ENCODE measurements at places on chromosomes 12 and 14.
A peak's percentile ranks its signal among the peaks of the same experiment; 100 is the strongest.

DNA sequence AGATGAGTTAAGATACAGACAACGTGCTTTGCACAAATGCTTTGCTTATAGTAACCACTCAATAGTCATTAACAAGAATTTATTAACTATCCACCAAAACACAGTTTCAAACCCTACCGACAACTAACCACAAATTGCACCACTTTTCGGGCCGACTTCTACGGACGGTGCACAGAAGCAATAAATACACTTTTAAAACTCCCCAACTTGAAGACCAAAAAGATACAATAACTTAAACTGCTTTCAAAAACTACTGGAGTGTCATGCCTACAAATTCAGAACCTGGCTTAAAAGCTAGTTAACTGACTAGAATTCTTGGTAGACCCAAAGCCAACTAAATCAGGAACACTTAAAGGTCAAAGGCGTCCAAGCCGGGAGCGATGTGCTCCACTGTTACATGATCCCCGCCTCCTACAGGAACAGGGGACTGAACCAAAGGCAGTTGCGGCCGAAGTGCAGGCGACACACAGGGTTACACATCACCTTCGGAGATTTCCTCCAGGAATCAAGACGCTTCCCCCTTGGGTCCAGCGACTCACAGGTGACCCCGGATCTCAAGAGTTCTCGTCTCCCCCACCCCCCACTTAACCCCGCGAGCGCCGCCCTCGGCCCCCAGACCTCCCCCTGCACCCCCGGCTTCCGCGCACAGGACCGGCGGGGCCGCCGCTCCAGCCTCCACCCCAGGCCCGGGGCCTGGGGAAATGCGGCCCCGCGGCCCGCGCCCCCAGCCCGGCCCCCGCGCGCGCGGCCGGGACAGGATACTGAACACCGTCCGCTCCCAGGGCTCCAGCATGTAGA is 507 bp downstream of the SPTSSA start:
- DNase-seq, result peak; percentile 41

- DNase-seq, result no peak
Observed at GRCh38 chr14:99659333-99659741, 14.4 kb downstream of the HHIPL1 start.

- no peak for DNase-seq
Observed at GRCh38 chr14:28220391-28220790, 546.2 kb upstream of the FOXG1 start.

GRCh38 chr12:53065470-53065869 is 13.7 kb downstream of the SPRYD3 start:
- peak; percentile 28 for DNase-seq

DNA sequence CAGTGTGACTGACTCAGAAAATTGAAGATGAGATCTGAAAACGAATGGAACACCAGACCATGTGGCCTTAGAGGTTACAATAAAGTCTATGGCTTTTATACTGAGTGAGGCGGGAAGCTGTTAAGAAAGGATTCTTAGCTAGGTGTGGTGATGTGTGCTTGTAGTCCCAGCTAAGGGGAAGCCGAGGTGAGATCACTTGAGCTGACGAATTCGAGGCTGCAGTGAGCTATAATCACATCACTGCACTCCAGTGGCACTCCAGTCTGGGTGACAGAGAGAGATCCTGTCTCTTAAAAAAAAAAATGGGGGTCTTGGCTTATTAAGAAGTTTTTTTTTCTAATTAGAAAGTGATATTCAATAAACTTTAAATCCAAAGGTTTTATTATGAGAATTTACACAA is 678.6 kb downstream of the TMTC2 start:
- DNase-seq, result no peak

DNA sequence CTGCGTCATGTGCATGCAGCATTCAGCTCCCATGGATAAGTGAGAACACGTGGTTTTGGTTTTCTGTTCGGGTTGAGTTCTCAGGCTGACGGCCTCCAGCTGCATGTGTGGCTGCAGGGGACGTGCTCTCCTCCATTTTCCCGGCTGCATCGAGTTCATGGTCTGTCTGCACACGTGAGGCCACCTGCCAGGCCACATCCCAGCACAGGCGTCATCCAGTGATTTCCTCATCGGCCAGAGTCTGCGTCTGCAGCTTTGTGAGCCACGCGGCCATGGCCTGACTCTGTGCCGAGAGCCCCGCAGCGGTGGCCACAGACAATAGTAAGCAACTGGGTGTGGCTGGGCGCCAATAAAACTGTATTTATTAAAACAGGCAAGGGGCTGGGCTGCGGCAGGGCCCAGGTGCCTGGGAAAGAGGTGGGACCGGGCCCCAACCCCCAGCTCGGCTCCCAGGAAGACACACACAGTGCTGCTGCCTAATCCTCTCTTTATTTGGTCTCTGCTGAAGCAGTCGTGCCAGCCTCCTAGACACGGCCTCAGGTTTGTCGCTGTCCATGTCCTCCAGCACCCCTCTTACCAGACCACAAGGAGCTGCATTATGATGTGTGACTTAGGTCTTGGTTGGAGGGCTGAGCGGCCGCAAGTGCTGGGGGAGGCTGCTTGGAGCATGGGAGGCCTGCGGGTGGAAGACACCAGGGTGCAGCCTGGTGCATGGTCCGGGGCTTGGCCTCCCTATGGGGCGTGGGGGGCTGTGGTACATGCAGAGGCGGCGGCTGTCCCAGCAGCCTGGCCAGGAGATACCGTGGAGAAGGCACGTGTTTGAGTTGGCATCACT is 52.0 kb downstream of the NOC4L start:
- no peak for DNase-seq

GRCh38 chr14:54332490-54332889 is 64.3 kb upstream of the CDKN3 start:
- no peak for DNase-seq

GRCh38 chr12:111816065-111816615 is 25.9 kb upstream of the MAPKAPK5 start:
- no peak for DNase-seq

GRCh38 chr12:88243982-88244381 is 101.9 kb downstream of the TMTC3 start:
- no peak for DNase-seq

DNA sequence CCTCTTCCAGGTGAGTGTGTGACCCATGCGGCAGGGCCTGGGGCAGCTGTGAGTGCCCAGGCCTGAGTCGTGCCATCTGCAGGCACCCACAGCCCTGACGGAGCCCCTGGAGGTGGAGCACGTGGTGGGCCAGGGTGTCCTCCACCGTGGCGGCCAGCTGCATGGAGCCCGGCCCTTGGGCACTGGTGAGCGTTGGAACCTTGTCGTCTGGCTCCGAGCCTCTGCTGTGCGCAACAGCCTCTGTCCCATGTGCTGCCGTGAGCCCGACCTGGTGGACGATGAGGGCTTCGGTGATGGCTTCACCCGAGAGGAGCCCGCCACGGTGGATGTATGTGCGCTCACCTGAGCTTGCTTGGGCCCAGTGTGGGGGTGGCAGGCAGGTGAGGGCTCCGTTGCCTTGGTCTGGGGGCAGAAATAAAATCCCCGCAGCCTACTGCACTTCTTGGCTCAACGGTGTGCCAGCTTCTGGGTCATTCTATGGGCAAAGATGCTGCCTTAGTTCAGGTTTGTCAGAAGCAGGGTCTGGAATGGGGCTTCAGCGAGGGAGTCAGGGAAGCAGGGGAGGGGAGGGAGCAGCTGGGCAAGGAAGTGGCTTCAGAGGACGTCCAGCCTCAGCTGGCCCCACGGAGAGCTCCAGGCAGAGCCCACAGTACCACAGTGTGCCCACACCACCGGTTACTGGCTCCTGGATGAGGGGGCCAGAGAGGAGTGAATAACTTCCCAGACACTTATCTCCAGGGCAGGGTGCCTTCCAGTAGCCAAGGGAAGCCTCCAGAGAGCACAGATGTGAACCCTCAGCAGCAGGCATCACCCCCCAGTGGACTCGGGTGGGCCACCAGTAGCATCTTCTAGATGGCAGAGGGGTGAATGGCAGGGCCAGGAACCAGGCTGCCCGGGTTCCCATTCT is 1.2 kb upstream of the ARL6IP4 start:
- DNase-seq, result no peak

GRCh38 chr12:67415473-67415872 is 146.3 kb downstream of the CAND1 start:
- DNase-seq, result no peak

- no peak for DNase-seq
Observed at GRCh38 chr12:94099632-94100031, 48.7 kb upstream of the PLXNC1 start.

DNA sequence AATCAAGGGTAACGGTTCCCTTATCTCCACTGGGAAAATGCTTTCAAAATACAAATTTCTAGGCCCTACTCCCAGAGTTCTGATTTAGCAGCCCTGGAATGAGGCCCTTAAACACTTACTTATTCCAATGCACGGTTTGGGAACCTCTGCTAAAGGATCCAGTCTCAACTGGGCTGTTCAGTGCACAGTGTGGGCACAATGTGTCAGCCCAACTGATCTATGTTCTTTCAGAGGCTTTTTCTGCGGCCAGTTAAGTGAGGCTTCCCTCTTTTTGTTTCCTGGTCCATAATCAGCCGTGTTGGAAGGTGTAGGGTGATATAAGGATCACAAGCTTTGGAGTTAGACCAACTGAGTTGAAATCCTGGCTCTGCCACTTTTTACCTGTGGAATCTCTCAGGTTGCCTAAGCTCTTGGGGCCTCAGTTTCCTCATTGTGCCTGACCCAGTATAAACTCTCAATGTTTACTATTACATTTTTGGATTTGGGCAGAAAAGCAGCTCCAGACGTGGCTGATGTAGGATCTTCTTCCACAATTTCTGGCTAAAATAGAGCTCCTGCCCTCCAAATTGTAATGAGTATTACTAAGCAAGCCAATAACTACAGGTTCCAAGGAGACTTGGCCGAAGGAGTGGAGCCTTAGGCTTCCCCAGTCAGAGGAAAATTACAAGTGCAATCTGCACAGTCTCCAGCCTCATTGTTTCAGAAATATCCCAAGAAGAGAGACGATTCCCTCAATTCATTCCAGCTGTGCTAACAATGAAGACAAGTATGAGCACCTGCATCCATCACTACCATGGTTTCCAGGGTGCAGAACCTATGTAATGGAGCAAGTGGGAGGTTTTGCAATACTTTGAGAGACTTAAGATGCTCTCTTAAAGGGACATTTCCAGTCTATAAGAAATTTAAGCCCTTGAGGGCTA is 2.3 kb upstream of the ANGEL1 start:
- DNase-seq, result no peak

GRCh38 chr12:108312073-108312659 is 26.9 kb downstream of the CMKLR1 start:
- no peak for DNase-seq

DNA sequence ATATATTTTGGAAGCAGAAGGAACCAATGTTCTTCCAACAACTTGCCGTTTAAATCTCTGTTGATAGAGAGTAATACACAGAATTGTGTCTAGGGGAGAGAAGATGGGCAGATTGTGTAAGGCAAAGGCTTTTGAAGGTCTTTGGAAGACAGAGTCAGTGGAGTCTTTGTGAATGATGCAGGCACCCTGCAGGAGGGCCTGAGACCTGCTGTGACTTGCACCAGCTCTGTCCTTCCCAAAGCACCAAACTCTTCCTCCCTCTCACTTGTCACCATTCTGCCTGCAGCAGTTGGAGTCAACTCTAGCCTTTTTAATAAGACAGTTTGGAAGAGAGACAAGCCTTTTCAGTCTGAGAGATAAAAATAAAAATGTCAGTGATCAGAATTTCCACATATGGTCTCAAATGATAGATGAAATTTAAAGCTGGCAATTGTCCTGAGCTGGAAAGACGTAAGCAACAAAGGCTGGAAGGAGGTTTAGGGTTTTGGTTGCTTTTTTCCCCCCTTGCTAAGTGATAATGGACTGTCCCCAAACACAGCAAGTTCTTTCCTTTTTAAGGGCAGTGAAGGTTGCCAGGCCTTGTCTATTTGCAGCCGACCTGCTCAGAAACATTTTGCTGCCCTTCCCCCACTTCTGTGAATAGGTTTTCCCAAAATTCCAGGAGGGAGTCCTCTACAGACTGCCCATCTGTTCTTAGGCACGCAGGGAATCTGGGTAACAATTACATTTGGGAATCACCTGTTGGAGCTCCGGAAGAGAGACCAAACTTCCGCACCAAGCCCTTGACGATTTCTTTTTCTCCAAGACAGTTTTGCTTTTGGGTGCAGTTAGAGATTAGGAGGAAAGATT is 103.0 kb upstream of the NTF3 start:
- DNase-seq, result no peak

GRCh38 chr14:103087343-103087835 is 3.4 kb downstream of the LBHD2 start:
- no peak for DNase-seq

DNA sequence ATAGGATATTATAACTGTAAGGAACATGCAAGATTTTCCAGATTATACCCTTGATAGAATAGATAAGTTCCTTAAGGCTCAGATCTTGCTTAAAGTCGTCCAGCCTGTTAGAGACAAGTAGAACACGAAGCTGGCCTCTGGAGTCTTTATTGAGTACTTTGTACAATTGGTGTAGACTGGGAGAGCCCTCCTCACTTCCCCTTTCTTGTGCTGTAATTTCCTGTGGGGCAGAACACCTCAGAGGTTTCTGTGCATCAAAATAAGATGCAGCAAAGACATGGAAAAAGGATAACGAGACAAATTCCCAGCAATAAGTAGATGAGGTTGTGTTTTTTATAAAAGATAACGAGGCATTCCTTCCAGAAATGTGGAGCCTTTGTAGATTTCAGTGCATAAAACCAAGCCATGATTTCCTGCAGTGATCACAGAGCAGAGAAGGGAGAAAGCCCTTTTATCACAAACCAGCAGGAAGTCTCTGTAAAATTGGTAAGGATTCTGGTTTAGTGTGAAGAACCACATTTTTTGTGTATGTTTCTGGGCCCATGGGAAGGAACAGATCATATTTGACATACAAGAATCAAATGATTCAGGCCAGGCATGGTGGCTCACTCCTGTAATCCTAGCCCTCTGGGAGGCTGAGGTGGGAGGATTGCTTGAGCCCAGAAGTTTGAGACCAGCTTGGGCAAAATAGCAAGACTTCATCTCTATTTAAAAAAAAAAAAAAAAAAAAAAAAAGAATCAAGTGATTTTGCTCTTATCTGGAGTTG is 18.0 kb downstream of the GPRC5A start:
- DNase-seq, result no peak

DNA sequence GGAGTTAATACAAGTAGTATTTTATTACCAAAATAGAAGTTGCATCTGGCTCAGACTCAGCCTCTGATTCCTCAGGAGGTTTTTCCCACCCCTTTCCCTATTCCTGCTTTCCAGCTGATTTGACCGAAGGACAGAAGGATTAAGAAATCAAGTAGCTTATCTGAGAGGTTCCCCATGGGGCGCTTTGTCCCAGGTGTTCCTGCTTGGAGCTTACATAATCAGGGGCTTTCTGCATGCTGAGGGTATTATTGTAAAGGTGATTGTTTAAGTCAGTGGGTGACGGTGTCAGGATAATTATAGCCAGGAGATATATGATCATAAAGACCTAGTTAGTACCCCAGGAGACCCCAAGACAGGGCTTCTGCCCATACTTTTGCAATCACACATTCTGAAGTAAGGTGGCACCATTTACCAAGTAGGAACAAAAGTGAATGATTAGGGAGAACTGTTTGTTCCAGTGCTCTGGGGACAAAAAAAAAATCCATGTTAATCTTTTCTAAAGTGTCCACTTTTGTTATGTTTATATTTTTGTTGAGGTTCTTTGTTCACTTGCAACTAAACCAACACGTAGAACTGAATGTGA is 921.3 kb downstream of the NRXN3 start:
- DNase-seq, result no peak

GRCh38 chr14:46147452-46147851 is 504.1 kb downstream of the RPL10L start:
- no peak for DNase-seq
